MCF 10A (cell line): ENCODE measurements at places on chromosomes 11 and 22. TPM values are rescaled to one million over a fixed set of nuclear protein-coding genes. Genes with fewer than 3 reads are reported as not detected.

The ALX4 gene
- not detected in 2 replicates for total RNA-seq

DNA sequence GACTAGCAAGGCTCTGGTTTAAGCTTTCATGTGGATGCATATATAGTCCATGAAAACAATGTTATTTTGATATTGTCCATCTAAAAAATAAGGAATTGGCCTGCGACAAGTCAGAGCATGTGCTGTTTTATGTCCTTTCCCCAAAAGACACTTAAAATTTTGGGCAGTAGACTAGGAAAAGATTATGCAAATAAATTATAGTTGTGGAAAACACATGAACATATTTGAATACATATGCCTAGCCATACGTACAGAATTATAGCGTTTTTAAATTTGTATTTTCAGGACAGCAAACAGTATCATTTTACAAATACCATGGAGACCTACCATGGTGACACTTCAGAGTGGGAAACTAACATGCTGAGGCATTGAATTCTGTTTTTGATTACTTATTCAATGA lies 113.8 kb upstream of the SLC5A12 start:
- H3K4me3 ChIP-seq: no peak overlapping the region
- DNase-seq: no peak
- H3K27me3 ChIP-seq: no peaks in the 10 kb centered on the region
- peaks cover 6% of the 10 kb centered on the region for H3K36me3 ChIP-seq
- H3K27ac ChIP-seq: no peak overlapping the region
- no peaks in the 10 kb centered on the region for H3K4me1 ChIP-seq

GRCh38 chr22:27752141-27752540 lies 49.4 kb downstream of the MN1 start:
- peaks cover 13% of the 10 kb centered on the region for H3K36me3 ChIP-seq
- no peak overlapping the region for H3K4me3 ChIP-seq
- peak overlapping the region; percentile 19 for H3K27ac ChIP-seq
- no peak for DNase-seq
- no peaks in the 10 kb centered on the region for H3K27me3 ChIP-seq

DNA sequence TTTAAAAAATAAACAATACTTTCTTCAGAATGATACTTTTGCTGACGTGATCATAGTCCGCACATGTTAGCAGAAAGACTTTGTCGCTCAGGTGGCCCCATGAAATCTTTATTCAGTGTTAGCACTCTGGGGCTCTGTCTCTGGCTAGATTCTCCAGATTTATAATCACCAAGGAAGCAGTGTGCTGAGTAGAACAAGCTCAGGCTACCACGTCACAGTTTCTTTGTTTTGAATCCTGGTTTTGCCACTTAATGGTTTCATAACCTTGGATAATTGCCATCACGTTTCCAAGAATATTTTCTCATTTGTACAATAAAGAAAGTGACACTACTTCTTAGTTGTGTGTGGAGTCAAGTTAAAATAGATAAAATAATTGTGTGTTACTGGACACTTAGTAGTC lies 3.9 kb upstream of the MUC15 start:
- peak overlapping the region; percentile 23 for H3K27ac ChIP-seq
- DNase-seq: peak; percentile 61
- H3K4me3 ChIP-seq: no peak overlapping the region
- H3K36me3 ChIP-seq: no peaks in the 10 kb centered on the region
- H3K4me1 ChIP-seq: peaks cover 19% of the 10 kb centered on the region

DNA sequence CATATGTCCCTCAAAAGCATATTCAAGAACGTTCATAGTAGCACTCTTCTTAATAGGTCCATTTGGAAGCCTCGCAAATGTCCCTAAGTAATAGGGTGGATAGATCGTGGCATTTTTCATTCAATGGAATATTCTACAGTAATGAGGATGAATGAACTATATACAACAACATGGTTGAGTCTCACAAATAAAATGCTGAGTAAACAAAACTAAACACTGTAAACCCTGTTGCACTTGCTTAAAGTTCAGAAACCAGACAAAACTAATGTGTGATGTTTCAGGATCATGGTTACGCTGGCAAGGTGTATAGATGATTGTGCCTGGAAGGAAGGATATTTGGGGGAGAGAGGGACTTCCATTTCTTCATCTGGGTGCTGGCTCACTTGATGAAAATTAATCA lies 90.4 kb upstream of the RASSF10 start:
- peaks cover 6% of the 10 kb centered on the region for H3K4me1 ChIP-seq
- no peak overlapping the region for H3K27ac ChIP-seq
- peaks cover 24% of the 10 kb centered on the region for H3K36me3 ChIP-seq
- no peaks in the 10 kb centered on the region for H3K27me3 ChIP-seq
- DNase-seq: no peak

- peaks cover 17% of the 10 kb centered on the region for H3K4me1 ChIP-seq
- H3K36me3 ChIP-seq: peaks cover 36% of the 10 kb centered on the region
- no peak overlapping the region for H3K4me3 ChIP-seq
- no peaks in the 10 kb centered on the region for H3K27me3 ChIP-seq
These were observed 38.2 kb downstream of the PITPNB start for GRCh38 chr22:27880778-27881394.

The TCN1 gene
- not detected in 2 replicates for total RNA-seq

DNA sequence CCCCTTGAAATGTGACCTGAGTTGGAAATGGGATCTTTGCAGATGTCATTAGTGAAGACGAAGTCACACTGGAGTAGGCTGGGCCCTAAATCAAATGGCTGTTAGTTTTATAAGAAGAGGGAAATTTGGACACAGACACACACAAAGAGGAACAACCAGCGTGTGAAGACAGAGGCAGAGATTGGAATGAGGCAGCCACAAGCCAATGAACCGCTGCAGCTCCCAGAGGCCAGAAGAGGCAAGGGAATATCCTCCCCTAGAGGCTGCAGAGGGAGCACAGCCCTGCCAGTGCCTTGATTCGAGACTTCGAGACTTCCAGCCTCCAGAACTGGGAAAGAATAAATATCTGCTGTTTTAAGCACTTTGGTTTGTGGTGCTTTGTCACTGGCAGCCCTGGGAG lies 484.5 kb downstream of the MN1 start:
- H3K36me3 ChIP-seq: peaks cover 5% of the 10 kb centered on the region
- peaks cover 46% of the 10 kb centered on the region for H3K27me3 ChIP-seq
- H3K27ac ChIP-seq: no peak overlapping the region
- peaks cover 14% of the 10 kb centered on the region for H3K4me1 ChIP-seq
- H3K4me3 ChIP-seq: no peak overlapping the region
- peak; percentile 20 for DNase-seq

DNA sequence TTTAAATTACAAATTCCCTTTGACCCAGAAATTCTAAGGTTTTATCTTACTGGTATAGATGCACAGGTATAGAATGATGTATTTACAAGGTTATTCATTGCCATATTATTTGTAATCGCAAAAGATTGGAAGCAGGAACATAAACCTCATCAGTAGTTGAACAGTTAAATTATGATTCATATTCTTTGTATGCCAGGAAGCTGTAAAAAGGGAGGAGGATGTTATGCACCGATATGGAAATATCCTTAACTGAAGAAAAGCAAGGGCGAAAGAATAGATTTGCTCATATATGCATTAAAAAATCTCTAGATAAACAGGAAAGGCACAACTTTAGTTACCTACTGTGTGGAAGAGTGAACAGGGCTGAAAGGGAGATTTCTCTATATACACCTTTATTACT lies 36.7 kb downstream of the PPFIA1 start:
- DNase-seq: peak; percentile 4
- H3K36me3 ChIP-seq: peaks cover 45% of the 10 kb centered on the region
- H3K27me3 ChIP-seq: no peaks in the 10 kb centered on the region
- H3K4me3 ChIP-seq: no peak overlapping the region
- H3K27ac ChIP-seq: peak overlapping the region; percentile 35

DNA sequence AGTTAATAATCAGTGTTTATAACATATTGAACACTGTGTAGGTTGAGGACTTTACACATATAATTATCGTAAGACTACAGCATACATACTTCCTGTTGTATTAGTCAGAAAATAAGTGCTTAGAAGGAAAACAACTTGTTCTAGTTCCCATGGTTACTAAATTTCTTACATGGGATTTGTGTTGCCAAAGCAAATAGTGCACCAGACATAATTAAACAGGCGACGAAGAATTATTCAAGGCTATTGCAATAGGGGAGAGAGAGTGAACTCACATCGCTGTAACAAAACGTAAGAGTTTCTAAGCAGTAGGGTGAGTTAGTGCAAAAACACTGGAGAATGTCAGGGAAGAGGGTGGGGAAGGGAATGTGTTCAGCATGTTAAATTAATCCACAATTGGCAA lies 347.8 kb downstream of the CNTN5 start:
- peaks cover 66% of the 10 kb centered on the region for H3K27me3 ChIP-seq
- no peak for DNase-seq
- H3K36me3 ChIP-seq: no peaks in the 10 kb centered on the region
- H3K27ac ChIP-seq: no peak overlapping the region
- H3K4me1 ChIP-seq: no peaks in the 10 kb centered on the region
- no peak overlapping the region for H3K4me3 ChIP-seq

The TYR gene
- total RNA-seq: not detected in 2 replicates

- H3K4me1 ChIP-seq: peaks cover 31% of the 10 kb centered on the region
- no peaks in the 10 kb centered on the region for H3K36me3 ChIP-seq
- H3K4me3 ChIP-seq: no peak overlapping the region
- no peak for DNase-seq
These were observed 20.0 kb downstream of the CTSC start for GRCh38 chr11:88317536-88317935.

- no peak overlapping the region for H3K4me3 ChIP-seq
- no peak overlapping the region for H3K27ac ChIP-seq
- H3K4me1 ChIP-seq: no peaks in the 10 kb centered on the region
These were observed 51.0 kb upstream of the PRSS23 start for GRCh38 chr11:86749376-86749775.

GRCh38 chr11:112540261-112540660 lies 279.6 kb upstream of the PLET1 start:
- DNase-seq: no peak

DNA sequence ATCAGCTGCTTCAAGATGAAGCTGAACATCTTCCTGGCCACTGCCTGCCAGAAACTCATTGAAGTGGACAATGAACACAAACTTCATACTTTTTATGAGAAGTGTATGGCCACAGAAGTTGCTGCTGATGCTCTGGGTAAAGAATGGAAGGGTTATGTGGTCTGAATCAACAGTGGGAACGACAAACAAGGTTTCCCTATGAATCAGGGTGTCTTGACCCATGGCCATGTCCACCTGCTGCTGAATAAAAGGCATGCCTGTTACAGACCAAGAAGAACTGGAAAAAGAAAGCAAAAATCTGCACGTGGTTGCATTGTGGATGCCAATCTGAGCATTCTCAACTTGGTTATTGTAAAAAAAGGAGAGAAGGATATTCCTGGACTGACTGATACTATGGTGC lies 22.2 kb upstream of the BIRC3 start:
- DNase-seq: no peak
- H3K27me3 ChIP-seq: no peaks in the 10 kb centered on the region
- no peaks in the 10 kb centered on the region for H3K36me3 ChIP-seq
- H3K4me1 ChIP-seq: peaks cover 12% of the 10 kb centered on the region
- no peak overlapping the region for H3K4me3 ChIP-seq

GRCh38 chr22:40285513-40285912 lies 60.8 kb upstream of the ADSL start:
- H3K4me3 ChIP-seq: no peak overlapping the region
- peaks cover 75% of the 10 kb centered on the region for H3K36me3 ChIP-seq
- no peaks in the 10 kb centered on the region for H3K27me3 ChIP-seq
- DNase-seq: no peak
- no peak overlapping the region for H3K27ac ChIP-seq
- peaks cover 18% of the 10 kb centered on the region for H3K4me1 ChIP-seq

DNA sequence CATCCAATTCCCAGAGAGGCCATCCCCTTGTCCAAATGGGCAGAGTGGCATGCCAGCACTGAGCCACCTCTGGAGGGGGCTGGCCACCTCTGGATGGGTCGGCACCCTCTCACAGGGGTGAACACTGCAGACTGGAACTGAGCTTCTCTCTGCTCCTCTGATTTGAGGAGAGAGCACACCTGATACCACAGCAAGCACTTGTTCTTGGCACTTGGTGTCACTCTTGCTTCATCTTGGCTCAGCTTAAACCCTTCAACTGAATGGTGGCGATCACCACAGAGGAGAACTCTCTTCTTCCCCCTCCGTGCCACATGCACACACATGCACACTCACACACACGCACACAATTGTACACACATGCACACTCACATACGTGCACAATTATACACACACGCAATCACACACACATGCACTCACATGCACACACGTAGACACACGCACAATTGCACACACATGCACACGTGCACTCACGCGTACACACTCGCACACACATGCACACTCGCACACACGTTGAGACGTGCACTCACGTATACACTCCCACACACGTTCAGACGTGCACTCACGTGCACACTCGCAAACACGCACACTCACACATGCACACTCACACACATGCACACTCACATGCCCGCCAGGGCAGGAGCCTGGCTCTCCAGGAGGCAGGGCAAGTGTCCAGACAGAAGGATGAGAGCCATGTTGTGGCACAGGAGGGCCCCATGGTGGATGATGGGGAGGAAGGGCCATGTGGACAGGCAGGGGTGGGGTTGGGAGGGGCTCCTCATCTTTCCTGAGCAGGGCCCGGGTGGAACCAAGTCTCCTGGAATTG lies 23.4 kb downstream of the OVOL1 start:
- peaks cover 14% of the 10 kb centered on the region for H3K27me3 ChIP-seq
- peak; percentile 30 for DNase-seq
- no peak overlapping the region for H3K4me3 ChIP-seq
- H3K27ac ChIP-seq: no peak overlapping the region
- peaks cover 4% of the 10 kb centered on the region for H3K4me1 ChIP-seq

GRCh38 chr11:66981976-66982578 lies 7.0 kb downstream of the C11orf86 start:
- no peak overlapping the region for H3K4me3 ChIP-seq
- H3K27me3 ChIP-seq: no peaks in the 10 kb centered on the region
- H3K36me3 ChIP-seq: no peaks in the 10 kb centered on the region
- DNase-seq: peak; percentile 98
- no peak overlapping the region for H3K27ac ChIP-seq
- peaks cover 38% of the 10 kb centered on the region for H3K4me1 ChIP-seq

GRCh38 chr11:66857234-66857926 lies 516 bp downstream of the LRFN4 start:
- no peaks in the 10 kb centered on the region for H3K27me3 ChIP-seq
- H3K27ac ChIP-seq: no peak overlapping the region
- H3K4me1 ChIP-seq: peaks cover 6% of the 10 kb centered on the region
- peaks cover 54% of the 10 kb centered on the region for H3K36me3 ChIP-seq
- DNase-seq: peak; percentile 34
- peak overlapping the region; percentile 80 for H3K4me3 ChIP-seq

GRCh38 chr11:62088331-62088933 lies 35.4 kb upstream of the INCENP start:
- H3K4me3 ChIP-seq: no peak overlapping the region
- no peak overlapping the region for H3K27ac ChIP-seq
- DNase-seq: peak; percentile 27
- no peaks in the 10 kb centered on the region for H3K36me3 ChIP-seq
